GM23248 (cell line): ENCODE measurements at places on chromosomes 4 and X.

- DNase-seq, result no peak
Observed at GRCh38 chr4:149026696-149027095, 584.5 kb upstream of the NR3C2 start.

- DNase-seq, result peak; percentile 18
Observed at GRCh38 chrX:68895341-68895755, 66.5 kb downstream of the EFNB1 start.

DNA sequence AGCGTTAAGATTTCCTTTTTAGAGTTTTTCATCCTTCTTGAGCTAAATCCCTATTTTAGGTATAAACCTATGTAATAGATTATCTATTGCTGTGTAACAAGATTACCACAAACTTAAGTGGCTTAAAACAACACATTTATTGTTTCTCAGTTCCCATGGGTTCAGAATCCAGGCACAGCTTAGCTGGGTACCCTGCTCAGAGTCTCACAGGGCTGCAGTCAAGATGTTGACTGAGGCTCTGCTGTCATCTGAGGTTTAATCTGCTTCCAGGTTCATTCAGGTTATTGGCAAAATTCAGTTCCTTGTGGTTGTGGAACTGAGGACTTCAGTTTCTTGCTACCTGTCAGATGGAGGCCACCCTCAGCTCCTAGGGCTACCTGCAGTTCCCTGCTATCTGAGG, 60.9 kb downstream of the GK start:
- no peak for DNase-seq

DNA sequence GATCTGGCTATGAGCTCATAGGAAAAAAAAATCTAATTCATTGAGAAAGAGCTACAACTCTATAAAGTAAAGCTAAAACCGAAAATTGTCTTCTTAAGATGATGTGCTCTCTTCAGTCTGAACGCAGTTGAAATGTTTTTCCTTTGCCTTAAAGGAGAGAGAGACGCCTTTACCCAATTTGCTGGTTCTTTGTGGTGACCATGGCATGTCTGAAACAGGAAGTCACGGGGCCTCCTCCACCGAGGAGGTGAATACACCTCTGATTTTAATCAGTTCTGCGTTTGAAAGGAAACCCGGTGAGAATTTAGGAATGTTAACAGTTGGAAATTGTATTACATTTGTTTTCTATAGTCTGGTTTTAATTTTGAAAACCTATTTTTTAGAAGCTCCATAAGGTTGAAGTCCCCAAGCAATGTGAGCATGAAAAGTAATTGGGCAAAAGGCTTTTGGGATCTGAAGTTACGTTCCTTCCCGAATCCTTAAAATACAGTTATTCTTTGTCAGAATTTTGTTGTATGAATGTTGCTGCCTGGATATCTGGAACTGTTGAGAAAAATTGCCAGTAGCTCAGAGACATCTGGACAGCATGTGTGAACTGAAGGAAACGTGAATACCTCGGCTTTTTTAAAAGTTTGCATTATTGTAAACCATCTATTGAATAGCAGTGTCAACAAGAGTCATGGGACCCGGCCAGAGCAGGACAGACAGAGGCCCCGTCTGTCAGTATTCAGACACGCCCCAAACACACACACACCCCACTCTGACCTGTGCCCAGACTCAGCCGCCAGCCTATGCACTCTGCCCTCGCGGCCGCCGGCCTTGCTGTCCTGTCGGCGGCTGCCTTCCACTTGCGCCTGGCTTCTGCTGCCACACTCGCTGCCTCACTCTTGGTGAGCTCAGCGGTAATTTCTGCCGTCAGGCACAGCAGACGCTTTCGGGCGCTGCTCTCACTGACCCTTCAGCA, 9.9 kb downstream of the PIGG start:
- DNase-seq, result no peak

DNA sequence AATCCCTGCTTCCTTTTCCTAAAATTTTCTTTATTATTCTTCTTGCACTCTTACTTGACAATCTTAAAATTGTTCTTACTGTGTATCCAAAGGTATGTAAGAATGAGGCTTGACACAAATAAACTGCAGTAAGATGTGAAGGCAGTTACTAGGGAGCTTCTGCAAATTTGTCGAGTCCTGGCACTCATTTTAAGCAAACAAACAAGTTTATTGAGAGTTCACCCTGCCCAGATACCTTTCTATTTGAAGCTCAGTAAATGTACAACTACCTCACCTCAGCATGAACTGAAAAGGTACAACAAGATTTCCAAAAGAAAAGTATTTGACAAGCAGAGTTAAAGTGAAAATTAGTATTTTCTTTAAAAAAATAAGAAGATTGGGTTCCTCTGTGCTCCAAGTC, 13.3 kb upstream of the SYTL4 start:
- DNase-seq, result no peak

- DNase-seq, result no peak
Observed at GRCh38 chr4:104630272-104630671, 135.6 kb upstream of the CXXC4 start.

- DNase-seq, result peak; percentile 38
Observed at GRCh38 chr4:41358647-41359421, 102.1 kb downstream of the UCHL1 start.

GRCh38 chr4:150256225-150256620, 178.0 kb downstream of the DCLK2 start:
- DNase-seq, result peak; percentile 17

- DNase-seq, result peak; percentile 12
Observed at GRCh38 chrX:119325456-119325855, 73.7 kb upstream of the SLC25A43 start.

GRCh38 chrX:100649550-100650356, 5.8 kb downstream of the SRPX2 start:
- DNase-seq, result peak; percentile 90

DNA sequence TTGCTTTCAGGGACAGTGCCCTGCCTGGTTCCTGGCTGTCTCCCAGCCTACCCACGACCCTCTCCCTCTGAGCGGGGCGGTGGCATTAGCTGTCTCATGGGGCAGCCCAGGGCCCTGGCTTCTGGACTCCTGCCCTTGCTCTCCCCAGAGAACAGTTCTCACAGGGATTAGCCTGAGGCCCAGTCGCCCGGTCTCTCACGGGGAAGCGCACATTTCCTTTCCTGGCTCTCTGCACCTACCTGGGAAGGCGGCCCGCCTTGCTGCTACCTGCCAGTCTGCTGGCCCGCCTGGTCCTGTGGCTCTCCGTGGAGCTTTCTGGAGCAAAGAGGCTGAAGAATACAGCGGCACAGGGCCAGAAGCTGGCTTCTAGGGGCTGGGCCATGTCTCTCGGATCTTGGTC, 128.4 kb downstream of the FHDC1 start:
- no peak for DNase-seq

DNA sequence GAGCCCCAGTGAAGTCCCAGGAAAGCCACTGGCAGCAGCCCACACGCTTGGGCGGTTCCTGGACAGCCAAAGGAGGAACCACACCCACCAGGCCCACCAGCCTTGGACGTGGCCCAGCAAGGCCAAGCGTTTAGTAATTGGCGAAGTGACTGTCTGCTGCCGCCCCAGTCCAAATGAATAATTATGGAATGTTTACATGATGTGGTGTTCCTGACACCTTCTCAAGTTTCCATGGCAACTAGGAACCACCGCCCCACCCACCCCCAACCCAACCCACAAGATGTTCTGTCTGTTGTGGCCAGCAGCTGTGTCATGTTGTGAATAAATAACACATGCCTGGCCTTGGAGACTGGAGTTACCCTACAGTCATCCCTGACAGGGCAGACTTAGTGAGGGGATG, 22.3 kb downstream of the APLN start:
- peak; percentile 59 for DNase-seq

- peak; percentile 64 for DNase-seq
Observed at GRCh38 chr4:141652161-141652778, 15.9 kb downstream of the IL15 start.

- DNase-seq, result peak; percentile 80
Observed at GRCh38 chr4:173182403-173182802, 13.8 kb downstream of the GALNT7 start.

- peak; percentile 85 for DNase-seq
Observed at GRCh38 chr4:149765630-149766029, 50.0 kb downstream of the IQCM start.

DNA sequence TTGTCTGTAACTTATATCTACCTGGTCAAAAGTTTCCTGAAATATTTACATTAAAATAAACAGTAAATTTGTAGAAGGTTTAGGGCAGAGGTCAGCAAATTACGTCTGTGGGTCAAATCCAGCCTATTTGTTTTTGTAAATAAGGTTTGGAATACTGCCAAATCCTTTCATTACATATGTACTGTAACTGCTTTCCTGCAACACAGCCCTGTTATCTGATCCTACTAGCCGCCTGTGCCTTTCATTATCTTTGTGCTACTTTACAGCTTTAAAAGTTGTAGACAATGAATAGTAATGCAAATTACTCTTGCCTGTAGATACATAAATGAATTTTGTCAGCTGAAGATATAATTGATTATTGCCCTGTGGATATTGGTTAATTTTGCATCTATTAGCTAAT, 369.6 kb upstream of the SLC7A11 start:
- no peak for DNase-seq

DNA sequence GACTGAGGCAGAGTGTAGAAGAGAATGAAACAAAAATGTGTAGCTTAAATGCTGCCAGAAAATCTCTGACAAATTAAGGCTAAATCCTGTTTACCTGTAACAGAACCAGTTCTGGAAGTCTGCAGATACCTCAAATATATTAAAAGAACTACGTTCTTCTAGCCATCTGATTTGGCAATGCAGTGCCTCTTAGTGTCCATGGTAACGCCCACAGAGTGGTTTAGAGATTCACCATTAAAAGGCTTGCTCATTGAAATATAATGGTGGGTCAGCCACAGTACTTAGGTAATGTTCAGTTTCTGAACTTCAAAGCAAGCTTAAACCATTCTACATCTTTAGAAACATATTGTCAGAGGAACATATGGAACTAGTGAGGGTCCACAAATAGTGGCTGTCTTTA, 23.2 kb upstream of the LUZP4 start:
- peak; percentile 29 for DNase-seq

- DNase-seq, result no peak
Observed at GRCh38 chr4:127982445-127982844, 17.2 kb downstream of the ABHD18 start.

DNA sequence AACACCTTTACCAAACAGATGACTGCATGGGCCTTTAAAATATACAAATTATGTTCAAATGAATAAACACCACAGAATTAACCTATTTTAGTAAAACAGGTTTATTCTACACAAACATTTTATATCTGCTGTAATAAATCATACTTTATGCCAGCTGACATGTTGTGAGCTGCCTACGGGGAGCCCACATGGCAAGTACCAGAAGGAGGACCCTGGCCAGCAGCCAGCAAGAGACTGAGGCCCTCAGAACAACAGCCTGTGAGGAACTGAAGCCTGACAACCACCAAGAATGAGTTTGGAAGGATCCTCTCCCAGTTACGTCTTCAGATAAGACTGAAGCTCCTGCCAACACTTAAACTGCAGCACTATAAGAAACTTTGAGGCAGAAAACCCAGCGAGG, 377.0 kb downstream of the PDGFC start:
- DNase-seq, result no peak

- DNase-seq, result peak; percentile 21
Observed at GRCh38 chr4:1713003-1713851, 1.1 kb upstream of the SLBP start.

GRCh38 chrX:3094261-3094660, 53.0 kb downstream of the ARSF start:
- no peak for DNase-seq

DNA sequence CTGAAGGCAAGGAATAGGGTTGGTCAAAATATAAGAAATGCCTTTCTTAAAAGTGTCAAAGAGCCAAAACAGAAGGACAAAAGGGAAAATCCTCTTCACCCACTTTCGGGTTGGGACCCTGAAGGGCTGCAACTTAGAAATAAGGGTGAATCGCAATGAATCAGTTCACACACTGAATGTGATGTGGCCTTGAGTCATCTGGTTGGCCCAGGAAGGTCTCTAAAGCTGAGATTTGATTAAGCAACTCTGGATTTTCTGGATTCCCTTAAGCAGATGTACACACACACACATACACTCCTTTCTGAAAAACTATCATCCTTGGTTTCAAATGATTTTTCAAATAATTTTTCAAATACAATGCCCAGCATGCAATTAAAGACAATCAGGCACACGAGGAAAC, 13.1 kb downstream of the TAB3 start:
- DNase-seq, result peak; percentile 81

DNA sequence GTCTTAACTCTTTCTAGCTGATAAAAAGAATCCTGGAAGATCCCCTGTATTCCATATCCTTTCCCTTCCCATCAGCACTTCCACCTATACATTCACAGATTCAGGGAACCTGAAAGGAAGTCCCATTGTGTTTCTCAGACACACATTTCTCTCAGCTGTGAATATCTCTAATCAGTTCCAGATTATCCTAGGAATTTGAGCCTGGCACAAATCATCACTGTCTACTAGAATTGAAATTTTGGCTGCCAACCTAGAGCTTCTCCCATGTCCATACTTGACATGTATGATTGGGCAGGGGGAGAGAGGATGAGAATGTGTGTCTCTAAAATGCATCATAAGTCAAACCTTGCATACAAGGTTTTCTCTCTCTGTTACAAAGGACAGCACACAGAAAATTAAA, 53.1 kb downstream of the NDST3 start:
- DNase-seq, result no peak

- DNase-seq, result no peak
Observed at GRCh38 chrX:92270936-92271855, 492.0 kb downstream of the PCDH11X start.

DNA sequence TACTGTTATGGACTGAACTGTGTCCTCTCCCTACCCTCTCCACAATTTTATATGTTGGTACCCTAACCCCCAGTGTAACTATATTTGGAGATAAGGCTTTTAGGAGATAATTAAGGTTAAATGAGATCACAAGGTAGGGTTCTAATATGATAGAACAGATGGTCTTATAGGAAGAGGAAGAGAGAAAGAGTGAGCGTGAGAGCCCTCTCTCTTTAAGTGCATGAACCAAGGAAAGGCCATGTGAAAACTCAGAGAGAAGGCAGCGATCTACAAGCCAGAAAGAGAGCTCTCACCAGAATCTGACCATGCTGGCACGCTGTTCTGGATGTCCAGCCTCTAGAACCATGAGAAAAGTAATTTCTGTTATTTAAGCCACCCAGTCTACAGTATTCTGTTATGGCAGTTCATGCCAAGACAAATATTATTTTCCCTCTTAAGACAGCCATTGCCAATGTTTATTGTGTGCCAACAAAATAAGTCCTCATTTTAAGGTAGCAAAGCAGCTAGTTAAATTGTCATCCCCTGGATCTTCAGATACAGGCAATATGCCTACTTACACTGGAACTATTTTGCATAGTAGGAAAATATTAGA, 336.2 kb downstream of the MID1IP1 start:
- DNase-seq, result no peak

DNA sequence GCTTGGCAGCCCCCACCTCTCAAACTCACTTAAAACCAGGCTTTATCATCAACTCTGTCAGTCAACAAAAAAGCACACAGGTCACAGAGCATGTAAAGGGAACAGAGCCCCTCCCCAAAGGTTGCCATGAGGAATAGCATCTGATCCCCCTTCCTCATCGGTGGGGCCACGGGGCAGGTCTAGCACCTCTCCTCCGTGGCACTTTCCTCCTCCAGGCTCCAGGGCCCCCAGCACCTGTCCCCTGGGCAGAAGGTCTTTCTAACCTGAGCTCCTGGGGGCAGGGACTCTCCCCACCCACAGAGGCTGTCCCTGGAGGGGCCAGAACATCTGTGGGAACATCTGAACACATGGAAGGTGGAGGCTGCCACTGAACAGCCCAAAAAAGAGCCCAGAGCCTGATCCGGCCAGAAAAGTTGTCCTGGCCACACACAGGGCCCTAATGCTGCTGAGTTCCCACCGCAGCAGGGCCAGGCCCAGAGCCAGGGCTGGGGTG, 65.7 kb downstream of the ZFYVE28 start:
- no peak for DNase-seq

- DNase-seq, result peak; percentile 46
Observed at GRCh38 chr4:67451464-67451863, 93.8 kb downstream of the CENPC start.

- DNase-seq, result peak; percentile 83
Observed at GRCh38 chrX:78658845-78659744, at the start of gene RTL3. Gene RTL3, minus strand, starts transcription at chrX:78659328. Its CDS starts 908 bp downstream, at chrX:78658420.
